ENCODE measurements at places on chromosomes 5 and 9.

- DNase-seq: no peak
Measured at GRCh38 chr5:7425830-7426229, 29.9 kb downstream of the ADCY2 start.

DNA sequence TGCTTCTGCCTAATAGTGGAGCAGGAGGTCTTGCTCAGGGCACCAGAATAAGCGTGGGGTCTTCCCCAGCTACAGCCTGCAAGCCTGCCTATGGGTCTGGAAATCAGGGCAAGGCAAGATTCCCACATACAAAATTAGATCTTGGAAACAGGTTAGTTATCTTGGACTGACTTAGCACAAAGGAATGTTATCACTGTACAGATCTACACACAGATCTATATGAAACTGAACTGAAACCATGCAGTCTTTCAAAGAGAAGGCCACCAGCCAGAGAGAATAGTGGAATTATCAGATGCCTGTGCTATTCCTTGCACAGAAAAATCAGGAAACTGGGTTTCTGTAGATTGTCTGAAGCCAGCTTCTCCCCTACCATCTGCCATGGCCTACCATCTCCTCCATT is 585.7 kb downstream of the ACTL7B start:
- no peak for DNase-seq

GRCh38 chr9:82581935-82582334 is 481.0 kb downstream of the RASEF start:
- no peak for DNase-seq

GRCh38 chr5:34731435-34732232 is 75.5 kb downstream of the RAI14 start:
- DNase-seq: no peak

- DNase-seq: no peak
Measured at GRCh38 chr5:78002690-78003089, 226.6 kb upstream of the TBCA start.

- no peak for DNase-seq
Measured at GRCh38 chr9:134526584-134527477, 114.8 kb upstream of the COL5A1 start.

DNA sequence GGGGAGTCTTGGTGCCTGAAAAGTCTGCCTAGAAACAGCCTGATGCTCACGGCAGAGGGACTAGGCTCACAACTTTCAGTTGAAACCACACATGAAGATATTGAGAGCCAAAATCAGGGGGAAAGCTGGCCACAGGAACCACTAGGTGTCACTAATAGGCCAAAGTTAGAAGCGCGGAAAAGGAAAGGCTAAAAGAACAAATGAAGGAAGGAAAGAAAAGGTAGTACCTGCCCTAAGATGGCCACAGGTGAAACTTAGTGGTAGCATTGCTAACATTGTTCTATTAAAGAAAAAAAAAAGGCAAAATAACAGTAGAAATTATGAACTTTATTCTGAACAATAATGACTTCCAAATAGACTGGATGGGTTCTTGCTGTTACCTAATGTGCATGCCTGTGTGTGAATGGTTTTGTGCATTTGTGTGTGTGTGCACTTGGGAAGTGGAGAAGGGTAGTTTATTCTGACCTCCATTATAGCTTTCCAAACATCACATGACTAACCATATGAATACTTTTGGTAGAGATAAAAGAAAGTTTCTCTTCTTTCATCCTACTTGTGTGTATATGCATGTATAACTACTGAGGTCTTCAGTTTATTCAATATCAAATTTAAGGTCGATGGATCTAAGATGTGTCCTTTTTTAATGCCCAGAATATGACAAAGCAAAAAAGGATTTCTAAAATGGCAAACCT is 2.1 kb upstream of the RFESD start:
- DNase-seq: peak; percentile 70

- no peak for DNase-seq
Measured at GRCh38 chr5:116524051-116524904, 50.3 kb downstream of the SEMA6A start.

DNA sequence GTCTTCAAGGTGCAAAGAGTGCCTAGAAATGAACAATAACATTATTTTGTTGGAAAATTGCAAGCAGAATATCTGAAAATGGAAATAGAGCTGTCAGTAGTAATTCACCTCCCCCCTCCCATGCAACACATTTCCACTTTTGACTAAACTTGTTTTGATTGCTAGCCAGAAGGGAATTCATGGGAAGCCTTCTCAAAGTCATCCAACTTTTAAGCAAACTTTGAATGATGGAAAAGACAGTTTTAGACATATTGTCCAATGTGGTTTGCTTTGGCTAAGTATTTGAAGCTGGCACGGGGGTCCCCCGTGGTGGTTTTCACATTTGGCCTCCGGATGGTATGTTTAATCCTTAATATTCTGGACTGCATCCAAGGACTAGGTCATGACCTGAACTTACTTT is 7.5 kb downstream of the NR2F1 start:
- no peak for DNase-seq

DNA sequence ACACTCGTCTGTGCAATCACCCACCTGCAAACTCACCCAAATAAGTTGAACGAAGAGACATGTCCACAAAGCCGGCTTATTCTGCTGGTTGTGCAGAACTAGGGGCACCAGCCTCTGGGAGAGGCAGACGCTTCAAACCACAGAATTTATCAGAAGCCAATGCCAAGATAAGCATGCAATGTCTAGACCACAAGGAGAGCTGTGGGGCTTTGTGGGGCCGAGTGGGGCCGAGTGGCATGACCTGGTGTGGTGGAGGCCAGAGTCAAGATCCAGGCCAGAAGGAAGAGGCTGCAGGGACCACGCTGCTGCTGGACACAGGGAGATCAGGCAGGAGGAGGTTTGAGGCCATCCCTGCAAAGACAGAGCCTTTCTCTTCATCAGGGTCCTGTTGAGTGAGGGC is 259.0 kb downstream of the IRX2 start:
- no peak for DNase-seq

DNA sequence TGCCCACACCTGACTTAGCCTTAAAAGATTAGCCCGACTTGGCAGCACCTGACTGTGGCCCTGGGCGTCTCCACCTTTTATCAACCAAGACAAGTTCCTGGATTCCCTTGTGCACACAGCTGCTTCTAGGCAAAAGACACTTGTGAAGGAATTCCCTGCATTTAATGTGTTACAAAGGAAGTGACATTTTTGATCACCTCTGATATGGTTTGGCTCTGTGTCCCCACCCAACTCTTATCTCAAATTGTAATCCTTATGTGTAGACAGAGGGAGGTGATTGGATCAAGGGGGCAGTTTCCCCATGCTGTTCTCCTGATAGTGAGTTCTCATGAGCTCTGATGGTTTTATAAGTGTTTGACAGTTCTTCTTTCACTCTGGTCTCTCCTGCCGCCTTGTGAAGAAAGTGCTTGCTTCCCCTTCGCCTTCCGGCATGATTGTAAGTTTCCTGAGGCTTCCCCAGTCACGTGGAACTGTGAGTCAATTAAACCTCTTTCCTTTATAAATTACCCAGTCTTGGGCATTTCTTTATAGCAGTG is 2.6 kb upstream of the CPEB4 start:
- peak; percentile 21 for DNase-seq

DNA sequence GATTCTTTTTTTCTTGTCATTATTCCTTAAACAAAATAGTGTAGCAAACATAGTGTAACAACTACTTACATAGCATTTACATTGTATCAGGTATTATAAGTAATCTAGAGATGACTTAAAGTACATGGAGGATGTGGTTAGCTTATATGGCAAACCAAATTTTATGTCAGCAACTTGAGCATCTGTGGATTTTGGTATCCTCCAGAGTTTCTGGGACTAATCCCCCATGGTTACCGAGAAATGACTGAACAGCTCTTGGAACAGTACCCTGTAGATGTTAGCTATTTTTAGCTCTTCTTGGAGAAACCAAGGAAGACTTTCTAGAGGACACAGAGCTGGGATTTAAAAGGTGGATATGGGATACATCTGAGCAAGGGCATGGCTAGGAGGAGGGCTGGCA is 157.6 kb upstream of the KLF4 start:
- no peak for DNase-seq

GRCh38 chr9:135798263-135798585 is 96.2 kb downstream of the KCNT1 start:
- no peak for DNase-seq

GRCh38 chr5:102138243-102138653 is 157.8 kb downstream of the SLCO4C1 start:
- DNase-seq: no peak

GRCh38 chr9:96686638-96687335 is 31.7 kb upstream of the PRXL2C start:
- DNase-seq: peak; percentile 88

DNA sequence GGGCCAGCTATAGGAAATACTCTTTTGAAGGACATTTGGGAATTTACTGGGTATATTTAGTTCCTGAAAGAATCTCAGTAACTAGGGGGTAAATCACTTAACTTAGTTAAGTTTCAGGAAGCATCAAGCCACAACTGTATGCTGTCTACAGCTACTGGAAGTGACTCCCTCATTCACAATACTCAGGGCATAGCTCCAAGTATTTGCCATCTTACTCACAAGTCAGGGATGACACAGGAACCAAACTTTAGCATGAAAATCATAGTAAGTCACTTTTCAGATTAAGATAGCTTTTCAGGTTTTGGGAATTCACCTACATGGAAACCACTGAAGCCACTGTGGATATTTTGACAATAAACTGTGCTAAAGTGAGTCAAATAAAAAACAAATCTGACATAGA is 242.4 kb upstream of the ATP10B start:
- no peak for DNase-seq

DNA sequence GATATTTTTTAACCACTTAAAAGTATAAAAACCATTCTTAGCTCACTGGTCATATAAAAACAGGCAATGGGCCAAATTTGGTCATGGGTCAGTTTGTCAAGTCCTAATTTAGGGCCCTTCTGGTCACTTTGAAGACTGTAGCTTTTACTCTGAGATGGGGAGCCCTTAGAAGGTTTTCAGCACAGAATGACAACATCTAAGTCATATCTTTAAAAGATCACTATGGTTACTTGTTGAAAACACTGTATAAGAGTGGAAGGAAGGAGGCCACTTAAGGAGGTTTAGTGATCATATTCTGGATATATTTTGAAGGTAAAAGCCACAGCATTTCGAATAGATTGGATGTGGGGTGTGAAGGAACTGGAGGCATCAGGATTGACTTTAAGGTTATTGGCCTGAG is 76.7 kb downstream of the STRBP start:
- DNase-seq: no peak

DNA sequence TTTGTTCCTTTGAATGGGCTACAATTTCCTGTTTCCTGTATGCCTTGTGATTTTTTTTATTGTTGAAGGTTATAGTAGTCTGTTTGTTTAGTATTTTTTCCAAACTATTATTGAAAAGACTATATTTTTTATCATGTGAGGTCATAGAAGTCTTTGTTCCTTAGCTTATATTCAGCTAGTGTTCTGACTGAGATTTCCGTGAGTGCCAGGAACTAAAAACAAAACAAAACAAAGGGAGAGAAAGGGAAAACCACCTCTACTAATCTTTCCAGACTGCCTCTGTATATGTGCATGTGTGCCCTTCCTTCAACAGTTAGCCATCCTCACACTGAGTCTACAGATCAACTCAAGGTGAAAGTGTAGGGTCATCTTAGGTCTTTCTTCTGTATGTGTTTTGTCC is 79.0 kb downstream of the OSTF1 start:
- DNase-seq: no peak

GRCh38 chr9:24712206-24712605 is 166.5 kb upstream of the IZUMO3 start:
- no peak for DNase-seq

GRCh38 chr9:85212887-85213286 is 528.9 kb downstream of the AGTPBP1 start:
- DNase-seq: peak; percentile 12

DNA sequence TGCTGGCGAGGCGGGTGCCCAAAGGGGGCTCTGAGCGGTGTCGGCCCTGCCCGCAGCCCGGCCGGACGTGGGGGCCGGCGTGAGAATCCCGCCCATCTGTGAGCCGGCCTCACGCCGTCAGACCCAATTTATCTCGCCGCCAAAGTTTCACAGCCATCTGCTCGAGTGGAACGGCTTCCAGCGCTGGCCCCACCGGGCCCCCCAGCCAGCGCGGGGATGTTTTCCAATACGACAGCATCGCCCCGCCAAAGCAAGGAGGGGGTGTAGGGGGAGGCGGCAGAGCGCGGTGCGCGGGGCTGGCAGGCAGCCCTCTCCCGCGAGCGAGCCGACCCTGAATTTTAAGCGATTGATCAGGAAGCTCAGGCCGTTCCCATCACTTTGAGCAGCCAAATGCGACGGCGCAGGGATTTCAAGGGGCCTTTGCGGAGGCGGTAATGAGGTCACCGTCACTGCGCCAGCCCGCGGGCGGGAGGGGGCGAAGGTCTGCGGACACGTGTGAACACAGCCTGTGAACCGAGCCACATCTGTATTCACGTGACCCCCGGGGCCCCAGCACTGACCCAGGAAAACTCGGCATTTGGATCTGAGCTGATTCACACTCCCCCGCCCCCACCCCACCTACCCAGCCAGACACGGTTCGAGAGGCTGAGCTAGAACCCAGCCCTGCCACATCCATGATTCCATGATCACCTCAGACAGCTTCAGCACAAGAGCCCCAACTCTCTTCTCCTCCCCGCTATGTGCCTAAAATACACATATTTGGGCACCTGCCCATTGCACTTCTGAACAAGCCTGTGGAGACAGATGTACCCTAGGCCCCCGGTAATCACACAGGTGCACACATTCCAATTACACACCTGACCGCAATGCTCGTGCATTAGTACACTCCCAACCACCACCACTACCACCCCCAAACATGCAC is 47.8 kb upstream of the PSD2 start:
- DNase-seq: peak; percentile 76

DNA sequence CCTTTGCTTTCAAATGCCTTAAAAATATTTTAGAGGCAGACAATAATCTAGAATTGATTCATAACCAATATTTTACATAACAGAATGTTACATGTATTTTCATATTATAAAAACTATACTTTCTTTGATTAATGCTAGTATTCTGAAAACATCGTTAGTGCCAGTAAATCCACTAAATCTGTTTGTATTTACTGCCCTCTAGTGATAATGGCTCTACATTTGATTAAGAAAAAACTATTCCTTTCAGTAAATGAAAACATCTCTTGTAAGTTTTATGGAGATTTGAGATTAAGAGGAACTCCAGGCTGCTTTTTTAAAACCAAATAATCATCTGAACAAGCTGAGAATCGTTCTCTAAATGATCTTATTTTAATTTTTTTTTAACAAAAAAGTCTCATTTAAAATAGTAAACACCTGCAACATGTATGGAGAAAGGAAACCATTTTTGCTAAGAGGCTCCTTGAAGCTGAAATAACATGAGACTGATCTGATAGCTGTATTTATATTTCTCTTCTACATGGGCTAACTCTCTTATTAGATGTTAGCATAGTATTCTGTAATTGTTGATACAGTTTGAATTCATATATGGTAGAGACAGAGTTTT is 424.7 kb downstream of the RAB3C start:
- DNase-seq: no peak

DNA sequence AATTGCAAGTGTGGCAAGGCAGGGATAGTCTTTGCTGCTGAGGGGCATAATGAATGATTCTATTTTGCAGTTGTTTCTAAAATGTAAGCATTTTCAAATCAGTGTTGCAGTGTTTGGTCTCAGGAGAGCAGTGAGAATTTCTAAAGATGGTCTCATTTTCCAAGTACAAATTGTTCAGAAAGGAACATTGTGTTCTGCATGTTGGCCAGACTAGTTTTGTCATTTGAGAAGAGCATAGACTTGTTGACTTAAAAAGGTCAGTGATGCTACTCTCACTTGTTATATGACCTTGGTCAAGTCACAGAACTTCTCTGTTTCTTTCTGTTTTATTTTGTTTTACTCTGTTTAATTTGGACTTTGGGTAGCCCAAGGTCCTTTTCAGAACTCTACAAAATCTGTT is 344.6 kb downstream of the OSTF1 start:
- DNase-seq: no peak

All from activated CD4-positive, alpha-beta memory T cell treated with anti-CD3 and anti-CD28 coated beads for 36 hours (primary cell).